ENCODE measurements at places on chromosomes 5 and 9.

DNA sequence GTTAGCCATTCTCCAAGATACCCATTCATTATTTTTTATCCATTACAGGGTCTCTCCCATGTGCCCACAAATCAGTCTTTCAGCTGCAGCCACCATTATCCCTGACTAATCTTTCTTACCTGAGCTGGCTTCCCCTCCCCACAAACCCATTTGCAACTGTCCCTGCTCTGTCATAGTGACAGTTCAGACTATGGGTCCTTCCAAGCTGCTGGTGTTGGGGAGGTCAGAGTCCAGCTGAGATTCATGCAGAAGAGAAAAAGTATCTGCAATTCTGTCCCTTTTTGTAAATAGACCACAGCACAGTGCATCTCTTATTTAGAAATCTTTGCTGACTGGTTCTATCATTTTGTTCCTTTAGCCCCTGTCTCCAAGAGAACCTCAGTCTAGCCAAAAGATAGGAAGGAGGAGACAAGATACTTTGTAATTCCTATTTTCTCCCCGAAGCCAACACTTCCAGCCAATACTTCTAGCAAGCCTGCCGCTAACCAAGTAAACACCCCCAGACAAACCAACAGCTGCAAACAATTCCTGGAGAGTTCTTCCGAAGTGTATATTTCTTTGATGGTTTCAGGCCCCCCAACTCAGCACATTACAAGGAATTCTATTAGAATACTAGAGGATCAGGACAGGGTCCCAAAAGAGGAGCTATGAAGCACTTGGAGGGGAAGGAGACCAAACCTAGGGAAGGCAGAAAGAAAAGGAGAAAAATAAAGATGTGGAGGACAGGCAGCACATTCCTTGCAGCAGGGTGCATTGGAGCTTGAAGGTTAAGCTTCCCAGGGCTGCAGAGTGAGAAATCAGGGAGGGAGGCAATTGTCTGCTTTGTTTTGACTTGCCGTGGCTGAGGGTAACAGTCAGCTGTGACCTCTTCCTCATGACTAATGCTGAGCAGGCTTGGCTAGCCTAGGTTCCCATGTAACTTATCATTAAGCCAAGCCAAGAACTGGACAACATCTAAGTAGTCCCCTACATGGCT is 148.5 kb downstream of the SGCD start:
- peak; percentile 24 for DNase-seq

DNA sequence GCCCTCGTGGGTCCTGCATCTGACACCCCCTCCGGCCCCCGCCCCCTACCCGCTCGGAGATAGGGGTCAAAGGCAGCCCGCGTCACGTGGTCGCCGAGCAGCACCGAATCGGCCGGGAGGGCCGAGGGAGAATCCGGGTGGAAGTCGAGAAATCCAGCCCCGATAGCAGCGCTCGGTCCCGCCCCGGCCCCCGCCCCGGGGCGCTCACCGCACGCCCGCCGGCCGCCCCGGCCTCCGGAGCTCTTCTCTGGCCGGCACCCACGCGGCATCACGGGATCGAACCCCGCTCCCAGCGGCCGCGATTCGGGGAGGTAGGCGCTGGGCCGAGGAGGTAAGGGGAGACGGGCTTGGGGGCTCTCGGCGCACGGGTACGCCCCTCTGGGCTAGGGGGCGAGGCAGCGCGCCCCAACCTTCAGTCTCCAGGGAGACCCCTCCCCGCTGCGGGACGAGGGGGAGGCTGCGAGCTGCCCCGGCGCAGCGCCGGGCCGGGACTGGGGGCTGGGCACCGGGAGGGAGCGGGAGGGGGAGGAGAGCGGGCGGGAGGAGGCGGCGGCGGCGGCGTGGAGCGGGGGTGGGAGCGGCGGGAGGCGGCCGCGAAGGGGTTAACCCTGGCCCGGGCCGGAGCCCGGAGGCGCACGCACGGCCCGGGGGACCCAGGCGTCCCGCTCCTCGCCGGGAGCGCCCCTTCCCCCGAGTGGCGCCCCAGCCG is 22.1 kb upstream of the NDST1 start:
- no peak for DNase-seq

- no peak for DNase-seq
These were observed 9.7 kb upstream of the PPIC start for GRCh38 chr5:123046222-123046621.

DNA sequence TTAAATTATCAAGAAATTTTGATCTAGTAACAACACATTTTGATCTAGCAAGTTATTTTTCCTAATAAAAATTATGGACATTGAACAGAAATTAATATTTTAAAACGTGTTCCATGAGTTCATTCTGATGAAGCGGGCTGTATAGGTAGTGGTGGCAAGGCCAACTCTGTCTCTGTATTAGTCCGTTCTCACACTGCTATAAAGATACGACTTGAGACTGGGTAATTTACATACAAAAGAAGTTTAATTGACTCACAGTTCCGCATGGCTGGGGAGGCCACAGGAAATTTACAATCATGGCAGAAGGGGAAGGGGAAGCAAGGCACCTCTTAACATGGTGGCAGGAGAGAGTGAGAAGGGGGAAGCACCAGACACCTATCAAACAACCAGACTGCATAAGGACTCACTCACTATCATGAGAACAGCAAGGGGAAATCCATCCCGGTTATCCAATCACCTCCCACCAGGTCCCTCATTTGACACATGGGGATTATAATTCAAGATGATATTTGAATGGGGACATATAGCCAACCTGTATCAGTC is 61.2 kb downstream of the TMEM232 start:
- no peak for DNase-seq

DNA sequence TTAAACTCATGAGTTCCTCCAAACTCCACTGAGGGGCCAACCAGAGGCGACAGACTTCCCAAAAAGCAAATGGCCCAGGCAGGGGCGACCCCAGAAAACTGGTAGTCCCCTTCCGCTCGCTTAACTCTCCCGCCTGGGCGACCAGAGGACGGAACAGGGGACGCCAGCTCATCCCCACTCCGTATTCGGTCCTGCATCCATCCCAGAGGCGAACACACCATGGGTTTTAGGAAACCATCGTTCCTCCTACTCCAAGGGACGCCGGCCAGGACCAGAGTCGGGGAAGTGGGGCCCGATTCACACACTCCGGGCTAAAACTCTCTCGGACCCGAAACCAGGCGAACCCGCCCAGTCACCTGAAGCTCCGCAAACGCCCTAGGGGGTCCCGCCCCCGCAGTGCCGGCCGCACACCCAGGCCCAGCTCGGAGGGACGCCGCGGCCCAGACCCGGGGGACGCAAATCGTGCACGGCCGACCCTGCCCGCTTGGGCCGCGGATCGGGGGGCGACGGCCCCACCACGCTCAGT is 478 bp downstream of the TEX10 start:
- DNase-seq = no peak

DNA sequence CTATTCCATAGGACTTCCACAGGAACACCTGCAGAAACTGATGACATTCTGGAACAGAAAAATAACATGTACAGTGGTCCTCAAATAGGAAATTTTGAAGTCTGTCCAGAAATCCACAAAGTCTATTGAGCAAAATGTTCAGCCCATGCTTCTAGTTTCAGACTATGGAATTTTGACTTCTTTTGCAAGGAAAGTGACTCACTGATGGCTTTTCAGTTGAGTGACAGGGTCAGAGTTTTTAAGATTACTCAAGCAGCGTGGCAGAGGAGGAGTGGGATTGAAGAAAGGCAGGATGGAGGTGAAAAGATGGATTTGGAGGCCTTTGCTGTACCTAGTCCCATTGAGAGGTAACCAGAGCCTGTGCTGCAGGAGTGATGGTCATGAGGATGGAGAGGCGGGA is 151.5 kb downstream of the GOLPH3 start:
- no peak for DNase-seq
